ENCODE measurements at places on chromosomes 7 and 10.

DNA sequence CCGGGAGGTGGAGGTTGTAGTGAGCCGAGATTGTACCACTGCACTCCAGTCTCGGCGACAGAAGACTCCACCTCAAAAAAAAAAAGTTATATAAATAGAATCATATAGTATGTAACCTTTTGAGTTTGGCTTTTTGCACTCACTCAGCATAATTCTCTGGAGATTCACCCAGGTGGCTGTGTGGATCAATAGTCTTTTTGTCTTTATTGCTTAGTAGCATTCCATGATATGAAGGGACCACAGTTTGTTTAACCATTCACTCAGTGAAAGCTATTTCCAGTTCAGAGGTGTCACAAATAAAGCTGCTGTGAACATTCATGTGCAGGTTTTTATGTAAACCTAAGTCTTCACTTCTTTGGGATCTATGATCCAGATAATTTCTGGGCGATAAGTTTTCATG lies 167.7 kb downstream of the PKD1L1 start:
- DNase-seq: no peak

DNA sequence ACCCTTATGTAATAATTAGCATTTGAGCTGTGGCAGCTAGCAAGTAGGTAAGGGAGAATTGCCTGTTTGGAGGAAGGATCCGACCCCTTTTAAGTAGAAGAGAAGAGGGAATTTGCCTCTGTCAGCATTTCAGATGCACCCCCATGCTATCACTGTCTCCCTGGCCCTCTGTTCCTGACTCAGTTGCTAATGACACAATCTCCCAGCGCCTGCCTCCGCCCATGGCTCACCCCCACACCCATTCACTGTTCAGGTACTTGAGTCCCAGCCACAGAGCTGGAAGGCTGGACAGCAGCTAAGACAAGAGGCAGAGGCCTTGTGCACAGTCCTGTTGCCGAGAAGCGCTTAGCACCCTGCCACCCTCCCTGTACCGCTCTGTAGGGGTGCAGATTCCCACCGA lies 512.3 kb upstream of the GALNT17 start:
- no peak for DNase-seq

GRCh38 chr7:153576096-153576495 lies 476.1 kb upstream of the DPP6 start:
- DNase-seq: no peak

GRCh38 chr7:112462236-112462635 lies 12.0 kb downstream of the IFRD1 start:
- no peak for DNase-seq

- DNase-seq: no peak
Observed at GRCh38 chr10:70145166-70145665, 1.3 kb downstream of the TYSND1 start.

DNA sequence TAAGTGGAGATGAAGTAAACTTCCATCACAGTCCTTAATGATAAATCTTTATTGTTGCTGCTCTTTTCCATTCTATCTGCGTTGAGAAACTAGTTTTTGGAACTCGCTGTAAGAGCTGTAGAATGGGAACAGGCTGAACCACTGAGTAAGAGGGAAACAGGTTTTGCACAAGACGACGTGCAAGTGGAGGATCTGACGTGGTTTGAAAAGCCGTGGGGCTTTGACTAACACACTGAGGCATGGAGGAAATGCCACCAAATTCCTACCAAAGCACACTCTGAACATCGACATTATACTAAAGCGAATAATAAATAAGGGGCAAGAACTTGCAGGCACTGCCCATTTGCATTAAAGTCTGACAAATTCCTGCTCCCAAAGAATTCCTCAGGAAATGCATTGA lies 160.6 kb downstream of the KLF6 start:
- peak; percentile 15 for DNase-seq

- no peak for DNase-seq
Observed at GRCh38 chr10:22339761-22340328, 5.5 kb upstream of the SPAG6 start.

DNA sequence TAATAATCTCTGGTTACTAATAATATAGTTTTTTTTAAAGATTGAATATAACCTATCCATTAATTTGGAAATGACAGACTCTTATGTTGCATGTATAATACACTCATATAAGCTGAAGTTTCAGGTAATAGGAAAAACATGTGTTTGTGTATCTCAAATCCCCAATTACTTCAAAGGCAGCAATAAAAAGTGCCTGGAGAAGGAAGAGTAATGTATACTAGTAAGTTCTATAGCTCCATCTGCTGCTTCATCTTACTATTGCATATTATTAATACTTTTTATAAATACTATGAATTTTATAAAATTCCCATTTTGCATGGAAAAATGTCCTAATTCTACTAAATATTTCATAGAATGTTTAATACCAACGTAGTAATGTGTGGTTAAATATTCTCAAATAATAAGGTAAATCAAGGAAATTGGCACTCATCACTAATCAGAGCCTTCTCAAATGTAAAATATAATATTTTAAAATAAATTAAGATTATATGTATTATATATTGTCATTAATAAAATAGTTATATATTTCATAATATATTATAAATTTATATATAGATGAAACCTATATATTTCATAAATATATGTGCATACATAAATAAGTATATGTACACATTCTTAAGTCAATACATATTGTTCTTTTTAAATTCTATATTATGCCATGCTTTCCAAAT lies 311.9 kb downstream of the HGF start:
- DNase-seq: no peak

DNA sequence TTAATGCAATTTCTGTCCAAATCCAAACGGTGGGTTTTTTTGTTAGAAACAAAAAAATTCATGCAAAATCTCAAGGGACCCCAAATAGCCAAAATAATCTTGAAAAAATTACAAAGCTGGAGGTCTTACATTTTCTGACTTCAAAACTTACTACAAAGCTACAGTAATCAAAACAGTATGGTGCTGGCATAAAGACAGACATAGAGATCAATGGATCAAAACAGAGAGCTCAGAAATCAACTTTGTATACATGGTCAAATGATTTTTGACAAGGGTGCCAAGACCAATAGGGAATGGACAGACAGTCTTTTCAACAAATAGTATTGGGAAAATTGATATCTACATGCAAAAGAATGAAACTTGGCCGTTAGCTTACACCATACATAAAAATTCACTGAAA lies 21.7 kb upstream of the CYP3A4 start:
- no peak for DNase-seq

GRCh38 chr7:57398548-57398947 lies 51.4 kb upstream of the ZNF716 start:
- DNase-seq: no peak

- DNase-seq: peak; percentile 71
Observed at GRCh38 chr10:91796331-91797047, 1.7 kb upstream of the TNKS2 start.

DNA sequence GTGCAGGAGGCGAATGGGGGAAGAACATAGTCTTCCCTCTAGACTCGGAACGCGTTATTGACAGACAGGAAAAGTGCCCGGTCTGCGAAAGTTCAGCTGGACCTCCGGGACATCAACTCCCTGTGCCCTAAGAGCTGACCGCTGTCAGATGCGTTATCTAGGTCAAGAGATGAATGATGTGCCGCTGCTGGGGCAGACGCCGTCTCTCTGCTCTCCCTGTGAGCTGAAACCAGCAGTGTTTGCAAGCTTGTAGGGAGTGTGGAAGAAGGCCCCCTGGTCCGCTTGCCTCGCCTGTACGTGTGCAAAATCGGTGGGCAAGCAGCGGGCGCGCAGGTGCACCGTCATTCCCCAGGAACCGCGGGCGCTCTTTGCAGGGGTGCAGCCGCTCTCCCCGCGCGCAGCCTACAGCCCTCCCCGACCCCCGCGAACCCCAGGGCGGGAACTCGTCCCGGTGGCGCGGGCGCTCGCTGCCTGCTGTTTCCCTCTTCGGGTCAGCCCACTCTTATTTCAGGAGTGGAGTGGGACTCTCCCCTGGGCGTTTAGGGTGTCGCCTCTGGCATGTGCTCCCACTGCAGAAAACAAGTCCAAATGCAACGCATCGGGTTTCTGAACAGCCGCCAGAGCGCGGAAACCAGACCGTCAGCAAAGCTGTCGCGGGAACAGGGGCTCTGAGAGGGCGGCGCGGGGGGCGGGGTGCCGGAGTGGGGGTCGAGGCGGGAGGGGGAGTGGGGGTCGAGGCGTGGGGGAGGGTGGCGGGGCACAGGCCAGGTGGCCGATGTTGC lies 1.8 kb upstream of the PFKFB3 start:
- peak; percentile 56 for DNase-seq

DNA sequence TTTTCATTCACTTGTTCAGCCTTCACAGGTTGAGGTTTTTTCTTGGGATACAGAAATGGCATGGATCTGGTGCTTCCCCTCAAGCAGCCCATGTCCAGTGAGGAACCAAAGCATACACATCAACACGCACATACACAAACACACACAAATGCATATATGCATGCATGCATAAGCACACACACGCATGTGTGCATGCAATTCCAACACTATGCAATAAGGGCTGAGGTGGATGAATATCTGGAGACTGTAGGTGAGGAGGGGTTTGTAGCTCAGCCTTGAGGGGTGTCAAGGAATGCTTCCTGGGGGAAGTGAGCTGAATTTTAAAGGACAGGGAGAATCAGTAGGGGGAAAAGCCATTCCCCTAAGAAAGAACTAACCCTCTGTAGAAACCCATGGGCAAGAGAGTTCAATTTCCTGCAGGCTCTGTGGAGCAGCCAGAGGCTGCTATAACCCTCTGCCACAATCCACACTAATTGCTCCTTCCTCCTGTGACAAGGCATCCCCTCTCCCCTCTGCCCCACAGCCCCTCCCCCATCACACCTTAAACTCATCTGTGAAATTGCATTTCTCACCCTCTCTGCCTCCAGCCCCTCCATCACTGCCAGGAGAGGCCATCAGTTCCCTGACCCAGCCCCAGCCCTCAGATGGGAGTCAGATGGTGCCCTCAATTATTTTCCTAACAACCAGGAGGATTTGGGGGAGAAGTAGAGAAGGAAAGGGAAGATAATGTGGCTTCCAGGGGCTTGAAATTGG lies 316.4 kb downstream of the RPS24 start:
- DNase-seq: no peak

GRCh38 chr7:78601728-78602127 lies 803.2 kb downstream of the PHTF2 start:
- no peak for DNase-seq

Data from activated CD4-positive, alpha-beta T cell treated with anti-CD3 and anti-CD28 coated beads for 48 hours (primary cell).